Activated T-cell treated with anti-CD3 and anti-CD28 coated beads, Interleukin-2, amount 50 U/mL, for 72 hours (primary cell): ENCODE measurements at places on chromosomes 7 and 10. TPM values are rescaled to one million over a fixed set of nuclear protein-coding genes. Genes with fewer than 3 reads are reported as not detected.

GRCh38 chr10:112213098-112213823, 29.7 kb upstream of the GPAM start:
- no peak overlapping the region for H3K4me3 ChIP-seq
- peak; percentile 13 for DNase-seq
- H3K4me1 ChIP-seq, result peaks cover 8% of the 10 kb centered on the region

DNA sequence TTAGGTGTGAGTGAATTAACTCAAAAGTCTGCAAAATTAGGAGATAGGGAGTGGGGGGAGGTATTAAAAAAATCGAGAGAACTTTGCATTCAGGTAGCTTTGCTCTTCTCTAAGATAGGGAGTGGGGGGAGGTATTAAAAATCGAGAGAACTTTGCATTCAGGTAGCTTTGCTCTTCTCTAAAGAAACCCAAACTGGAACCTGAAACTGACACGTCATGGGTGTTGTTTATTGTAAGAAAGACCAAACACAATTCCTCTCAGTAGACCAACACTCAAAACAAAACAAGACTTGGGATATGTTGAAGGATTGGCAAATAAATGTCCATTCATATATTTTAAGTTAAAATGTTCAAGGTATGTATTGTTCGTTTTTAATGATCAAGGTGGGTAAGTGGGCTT, 87.9 kb downstream of the KIAA1549 start:
- peaks cover 23% of the 10 kb centered on the region for H3K27me3 ChIP-seq
- no peak for DNase-seq
- no peak overlapping the region for H3K4me3 ChIP-seq
- peaks cover 24% of the 10 kb centered on the region for H3K4me1 ChIP-seq

DNA sequence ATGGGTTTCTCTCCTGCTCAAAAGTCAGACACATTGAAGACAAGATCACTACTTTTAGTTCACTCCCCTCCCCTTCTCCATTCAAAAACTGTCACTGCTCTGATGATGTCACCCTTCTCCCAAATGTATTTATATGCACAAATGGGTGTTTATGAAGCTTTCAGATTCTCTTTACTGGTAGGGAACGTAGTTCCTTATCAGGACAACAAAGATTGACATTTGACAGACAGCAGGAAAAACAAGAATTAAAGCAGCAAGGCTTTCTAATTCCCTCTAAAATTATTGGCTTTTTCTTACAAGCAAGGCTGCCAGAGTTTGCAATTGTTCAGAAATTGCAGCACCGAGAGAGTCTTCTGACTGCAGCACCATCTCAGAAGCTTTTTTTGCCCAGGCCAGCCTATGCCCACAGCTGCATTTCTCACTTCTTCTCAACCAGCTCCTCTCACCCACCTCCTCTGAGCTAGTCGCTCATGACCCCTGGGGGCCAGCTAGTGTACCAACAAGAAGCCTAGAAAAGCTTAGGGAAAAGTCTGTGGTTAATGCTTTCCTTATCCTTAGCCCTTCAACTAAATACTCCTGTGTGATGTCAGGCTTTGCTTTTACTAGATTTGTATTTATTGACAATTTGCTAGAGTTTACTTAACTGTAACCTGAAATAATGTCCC, 265.1 kb downstream of the HTR7 start:
- H3K27ac ChIP-seq, result no peak overlapping the region
- H3K4me1 ChIP-seq, result no peaks in the 10 kb centered on the region
- DNase-seq, result no peak

GRCh38 chr10:102396730-102397151, 1.2 kb downstream of the NFKB2 start:
- no peak for DNase-seq
- H3K4me1 ChIP-seq, result peaks cover 50% of the 10 kb centered on the region
- peak overlapping the region; percentile 99 for H3K4me3 ChIP-seq
- peaks cover 17% of the 10 kb centered on the region for H3K36me3 ChIP-seq
- H3K27ac ChIP-seq, result peak overlapping the region; percentile 68

- no peak for DNase-seq
Measured at GRCh38 chr10:44881649-44882048, 29.5 kb upstream of the TMEM72 start.

DNA sequence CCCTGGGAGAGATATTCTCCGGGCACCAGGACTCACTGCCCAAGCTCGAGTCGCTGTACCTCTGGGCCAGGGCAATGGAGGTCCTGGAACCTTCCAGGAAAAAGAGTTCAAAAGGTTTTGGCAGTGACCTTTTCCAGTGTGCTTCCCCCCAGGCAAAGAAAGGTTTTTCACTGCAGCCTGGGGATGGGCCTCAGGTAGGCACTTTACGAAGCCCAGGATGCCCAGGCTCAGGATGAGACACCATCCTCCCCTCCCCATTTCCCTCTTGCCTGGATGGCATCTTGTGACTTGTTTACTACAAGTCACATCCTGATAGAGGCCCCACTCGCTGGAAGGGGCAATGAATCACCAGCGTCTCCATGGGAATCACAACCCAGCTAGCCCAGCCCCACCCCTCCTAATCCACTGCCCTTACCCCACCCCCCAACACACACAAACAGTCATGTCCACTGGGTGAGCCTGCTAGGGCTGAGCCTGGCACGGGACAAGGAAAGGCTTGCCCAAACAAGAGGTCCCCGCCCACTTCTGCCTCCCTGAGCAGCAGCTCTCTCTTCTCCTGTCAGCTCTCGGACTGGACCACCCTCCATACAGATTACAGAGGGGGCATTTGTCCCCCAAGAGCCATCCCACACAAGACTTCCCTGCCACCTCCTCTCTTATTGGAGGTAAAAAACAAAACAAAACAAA, 93.8 kb upstream of the SMNDC1 start:
- H3K4me3 ChIP-seq, result no peak overlapping the region
- DNase-seq, result no peak
- H3K27ac ChIP-seq, result peak overlapping the region; percentile 54

- no peaks in the 10 kb centered on the region for H3K27me3 ChIP-seq
- H3K4me3 ChIP-seq, result peak overlapping the region; percentile 75
- H3K36me3 ChIP-seq, result peaks cover 15% of the 10 kb centered on the region
- peak; percentile 46 for DNase-seq
- peak overlapping the region; percentile 81 for H3K27ac ChIP-seq
Measured at GRCh38 chr7:55557666-55558188, 14.6 kb downstream of the VOPP1 start.

Gene SYCE1
- 0.37 TPM for total RNA-seq

Gene OR9A2
- not detected for total RNA-seq
